Osteocyte (in vitro differentiated cells): ENCODE measurements at places on chromosomes 13 and 19. TPM values are rescaled to one million over a fixed set of nuclear protein-coding genes. Genes with fewer than 3 reads are reported as not detected.

DNA sequence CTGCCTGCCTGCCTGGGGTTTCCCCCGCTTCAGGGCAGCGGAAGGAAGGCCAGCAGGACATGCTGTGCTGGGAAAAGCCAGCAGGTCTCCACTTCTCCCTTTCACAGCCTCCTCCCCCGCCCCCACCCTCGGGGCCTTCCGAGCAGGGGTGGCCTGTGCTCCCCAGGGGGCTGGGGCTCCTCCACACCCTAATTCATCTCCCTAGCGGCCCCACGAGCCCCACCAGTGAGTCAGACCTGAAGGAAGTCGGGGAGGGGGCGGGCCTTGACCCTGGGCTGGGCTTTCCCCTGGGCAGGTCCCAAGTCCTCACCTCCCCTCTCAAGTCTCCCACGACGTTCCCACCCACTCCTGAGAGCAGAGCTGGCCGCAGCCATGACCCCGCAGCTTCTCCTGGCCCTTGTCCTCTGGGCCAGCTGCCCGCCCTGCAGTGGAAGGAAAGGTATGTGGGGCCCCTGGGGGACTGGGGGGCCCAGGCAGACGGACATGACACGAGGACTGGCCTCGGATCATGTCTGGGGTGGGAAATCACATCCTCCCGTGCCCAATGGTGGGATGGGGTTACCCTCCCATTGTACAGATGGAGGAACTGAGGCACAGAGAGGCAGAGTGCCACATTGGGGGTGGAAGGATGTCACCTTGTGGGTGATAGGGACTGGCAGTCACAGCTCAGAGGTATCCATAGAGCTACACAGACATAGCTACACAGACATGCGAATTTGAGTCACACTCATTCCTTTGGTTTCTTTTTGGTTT lies at the start of gene EBI3:
Gene EBI3, plus strand, starts transcription at position 345 of the 753 bp plus-strand sequence. Its CDS starts 28 bp downstream, at position 373.
- no peaks in the 10 kb centered on the region for H3K27me3 ChIP-seq
- no peaks in the 10 kb centered on the region for H3K36me3 ChIP-seq
- DNase-seq, result peak; percentile 88
- H3K4me3 ChIP-seq, result no peak within 1 kb of the TSS

- DNase-seq, result no peak
- H3K4me3 ChIP-seq, result no peak overlapping the region
- H3K36me3 ChIP-seq, result no peaks in the 10 kb centered on the region
- peaks cover 2% of the 10 kb centered on the region for H3K4me1 ChIP-seq
- no peak overlapping the region for H3K27ac ChIP-seq
- peaks cover 8% of the 10 kb centered on the region for H3K27me3 ChIP-seq
Observed at GRCh38 chr19:51681286-51681941, 11.7 kb upstream of the SPACA6 start.

GRCh38 chr13:44110091-44110621 lies 230.5 kb downstream of the LACC1 start:
- H3K27ac ChIP-seq, result no peak overlapping the region
- peaks cover 13% of the 10 kb centered on the region for H3K4me1 ChIP-seq
- no peak overlapping the region for H3K4me3 ChIP-seq

DNA sequence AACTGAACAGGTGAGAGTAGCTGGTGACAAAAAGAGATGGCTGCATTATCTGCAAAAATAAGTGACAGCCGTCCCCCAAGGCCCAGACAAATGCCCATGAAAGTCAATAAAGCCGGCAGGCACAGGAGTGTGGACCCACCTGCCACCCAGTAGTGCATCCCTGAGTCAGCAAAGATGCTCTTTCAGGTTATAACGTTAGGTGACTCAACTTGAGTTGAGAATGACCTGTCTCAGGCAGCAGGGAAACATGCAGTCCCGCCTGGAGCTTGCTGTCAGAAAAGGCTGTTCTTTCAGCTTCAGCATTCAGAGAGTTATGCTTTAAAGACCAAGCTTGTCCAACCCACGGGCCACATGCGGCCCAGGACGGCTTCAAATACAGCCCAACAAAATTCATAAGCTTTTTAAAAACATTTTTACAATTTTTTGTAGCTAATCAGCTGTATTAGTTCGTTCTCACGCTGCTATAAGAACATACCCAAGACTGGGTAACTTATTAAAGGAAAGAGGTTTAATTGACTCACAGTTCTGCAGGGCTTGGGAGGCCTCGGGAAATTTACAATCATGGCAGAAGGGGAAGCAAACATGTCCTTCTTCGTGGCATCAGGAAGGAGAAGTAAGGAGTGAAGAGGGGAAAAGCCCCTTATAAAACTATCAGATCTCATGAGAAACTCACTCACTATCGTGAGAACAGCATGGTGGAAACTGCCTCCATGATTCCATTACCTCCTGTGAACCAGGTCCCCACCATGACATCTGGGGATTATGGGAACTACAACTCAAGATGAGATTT lies 110.4 kb downstream of the RAB20 start:
- H3K27ac ChIP-seq, result peak overlapping the region; percentile 61
- no peaks in the 10 kb centered on the region for H3K27me3 ChIP-seq
- H3K4me1 ChIP-seq, result peaks cover 42% of the 10 kb centered on the region
- no peak overlapping the region for H3K4me3 ChIP-seq
- no peak for DNase-seq

Gene FFAR2
- total RNA-seq, result not detected in 2 replicates

Gene PTPRH
- 0.31 TPM in 1 of 2 replicates, not detected in the other for total RNA-seq

GRCh38 chr13:43269037-43269481 lies 245.7 kb downstream of the DNAJC15 start:
- peak overlapping the region; percentile 12 for H3K4me3 ChIP-seq
- peaks cover 33% of the 10 kb centered on the region for H3K4me1 ChIP-seq
- H3K36me3 ChIP-seq, result no peaks in the 10 kb centered on the region
- H3K27me3 ChIP-seq, result no peaks in the 10 kb centered on the region

GRCh38 chr13:93982179-93982918 lies 497.1 kb downstream of the DCT start:
- H3K27ac ChIP-seq, result no peak overlapping the region
- H3K27me3 ChIP-seq, result no peaks in the 10 kb centered on the region
- H3K4me1 ChIP-seq, result peaks cover 25% of the 10 kb centered on the region
- H3K36me3 ChIP-seq, result peaks cover 10% of the 10 kb centered on the region

DNA sequence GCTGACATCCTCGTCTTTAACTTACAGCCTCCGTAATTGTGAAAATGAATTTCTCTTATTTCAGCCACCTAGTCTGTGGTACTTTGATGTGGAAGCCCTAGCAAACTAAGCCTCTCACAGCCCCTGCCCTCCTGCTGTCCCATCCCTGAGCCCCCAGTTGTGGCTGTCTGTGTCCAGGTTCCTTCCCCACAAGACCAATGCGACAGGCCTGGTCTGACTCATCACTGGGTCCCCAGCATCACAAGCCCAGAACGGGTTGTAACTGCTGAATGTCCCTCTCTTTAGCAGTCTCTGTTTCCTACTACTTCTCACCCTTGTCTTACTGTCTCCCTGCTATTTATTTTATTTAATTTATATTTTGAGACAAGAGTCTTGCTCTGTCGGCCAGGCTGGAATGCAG lies 5.7 kb downstream of the POU2F2 start:
- no peaks in the 10 kb centered on the region for H3K36me3 ChIP-seq
- H3K27ac ChIP-seq, result no peak overlapping the region
- DNase-seq, result no peak
- H3K4me1 ChIP-seq, result peaks cover 22% of the 10 kb centered on the region
- no peaks in the 10 kb centered on the region for H3K27me3 ChIP-seq

Gene CASP14
- total RNA-seq, result not detected in 2 replicates

Gene KIR3DL1
- not detected in 2 replicates for total RNA-seq
